ENCODE measurements at places on chromosomes 2 and 18.

- peak; percentile 87 for DNase-seq
These were observed 77.3 kb downstream of the CLIP4 start for GRCh38 chr2:29192526-29192925.

GRCh38 chr18:69580107-69580506 is 179.4 kb downstream of the DOK6 start:
- DNase-seq: peak; percentile 5

- peak; percentile 92 for DNase-seq
These were observed 27.0 kb upstream of the MGAT4A start for GRCh38 chr2:98757904-98758421.

DNA sequence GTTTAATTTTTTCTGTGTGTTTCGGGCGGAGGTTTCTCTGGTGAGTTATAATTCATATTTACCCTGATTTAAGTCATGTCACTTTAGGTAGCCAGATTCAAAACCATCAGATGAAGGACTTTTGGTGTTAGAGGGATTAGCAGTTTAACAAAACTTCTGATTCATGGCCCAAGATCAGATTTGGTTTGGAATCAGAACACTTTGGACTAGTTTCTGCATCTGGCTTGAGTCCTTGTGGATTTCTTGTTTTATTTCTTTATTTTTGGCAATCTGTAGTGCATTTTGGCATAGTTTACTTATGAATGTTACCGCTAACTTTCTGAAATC is 3.5 kb downstream of the NEDD4L start:
- DNase-seq: no peak

DNA sequence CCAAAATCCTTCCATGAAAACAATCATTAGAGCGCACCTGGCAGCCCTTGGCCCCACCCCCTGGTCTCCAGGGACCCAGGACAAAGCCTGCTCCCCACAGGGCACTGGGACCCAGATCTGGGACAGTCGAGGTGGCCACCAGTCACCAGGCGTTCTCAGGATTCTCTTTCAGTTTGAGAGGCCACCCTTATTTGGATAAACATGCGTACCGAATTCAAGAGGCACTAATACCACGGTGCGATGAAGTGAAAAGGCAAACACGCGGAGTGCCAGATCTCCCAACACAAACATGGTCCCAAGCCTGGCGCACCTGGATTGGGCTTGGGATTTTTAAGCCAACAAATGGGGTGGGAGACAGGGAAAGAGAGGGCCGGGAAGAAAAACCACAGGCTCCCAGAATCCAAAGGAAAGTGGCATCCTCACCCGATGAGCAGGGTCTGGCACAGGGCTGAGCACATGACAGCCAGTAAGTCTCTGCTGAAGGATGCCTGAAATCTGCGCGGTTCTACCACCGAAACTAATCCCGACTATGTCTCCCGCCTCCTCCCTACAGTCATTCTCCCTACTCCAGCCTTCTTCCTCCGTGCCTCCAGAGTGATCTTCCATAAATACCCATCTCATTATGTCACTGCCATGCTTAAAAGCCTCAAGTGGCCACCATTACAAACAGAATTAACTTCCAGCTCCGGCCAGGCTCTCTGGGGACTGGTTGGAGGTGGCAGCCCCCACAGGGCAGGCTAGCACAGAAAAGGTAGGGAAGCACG is 60.9 kb upstream of the KLHL29 start:
- DNase-seq: no peak

DNA sequence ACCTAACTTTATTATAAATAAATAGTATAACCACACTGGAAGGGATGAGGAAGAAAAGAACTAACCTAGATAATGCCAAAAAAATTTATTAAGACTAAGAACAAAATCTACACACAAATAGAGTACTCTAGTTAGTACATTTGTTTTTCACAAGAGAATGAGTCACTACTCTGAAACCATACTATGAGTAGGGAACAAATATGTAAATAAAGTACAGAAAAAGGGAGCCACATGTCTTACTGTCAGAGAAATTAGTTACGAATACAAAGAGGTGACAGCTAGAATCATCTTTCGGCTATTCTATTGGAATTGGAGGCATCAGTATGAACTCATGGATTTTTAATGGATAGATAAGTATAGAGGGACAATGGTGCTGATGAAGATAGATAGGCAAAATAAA is 150.5 kb downstream of the COPS8 start:
- peak; percentile 41 for DNase-seq

DNA sequence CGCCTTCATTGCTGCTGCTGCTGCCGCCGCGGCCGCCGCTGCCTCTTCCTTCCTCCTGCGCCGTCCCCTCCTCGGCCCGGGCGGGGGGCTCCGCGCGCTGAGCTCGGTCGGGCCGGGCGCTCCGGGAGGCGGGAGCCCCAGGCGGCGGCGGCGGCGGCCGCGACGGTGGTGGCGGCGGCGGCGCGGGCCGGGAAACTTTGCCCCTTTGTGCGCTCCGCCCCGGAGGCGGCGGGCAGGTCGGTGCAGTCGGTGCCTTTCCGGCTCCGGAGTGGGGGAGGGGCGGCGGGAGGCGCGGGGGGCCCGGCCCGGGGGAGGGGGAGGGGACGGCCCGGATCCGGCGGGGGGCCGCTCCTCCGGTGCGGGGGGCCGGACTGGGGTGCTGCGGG is 205 bp downstream of the TET3 start:
- no peak for DNase-seq

GRCh38 chr2:71671203-71671854 is 218.0 kb downstream of the DYSF start:
- no peak for DNase-seq

- peak; percentile 97 for DNase-seq
These were observed 144.3 kb upstream of the PELI1 start for GRCh38 chr2:64288321-64289193.

DNA sequence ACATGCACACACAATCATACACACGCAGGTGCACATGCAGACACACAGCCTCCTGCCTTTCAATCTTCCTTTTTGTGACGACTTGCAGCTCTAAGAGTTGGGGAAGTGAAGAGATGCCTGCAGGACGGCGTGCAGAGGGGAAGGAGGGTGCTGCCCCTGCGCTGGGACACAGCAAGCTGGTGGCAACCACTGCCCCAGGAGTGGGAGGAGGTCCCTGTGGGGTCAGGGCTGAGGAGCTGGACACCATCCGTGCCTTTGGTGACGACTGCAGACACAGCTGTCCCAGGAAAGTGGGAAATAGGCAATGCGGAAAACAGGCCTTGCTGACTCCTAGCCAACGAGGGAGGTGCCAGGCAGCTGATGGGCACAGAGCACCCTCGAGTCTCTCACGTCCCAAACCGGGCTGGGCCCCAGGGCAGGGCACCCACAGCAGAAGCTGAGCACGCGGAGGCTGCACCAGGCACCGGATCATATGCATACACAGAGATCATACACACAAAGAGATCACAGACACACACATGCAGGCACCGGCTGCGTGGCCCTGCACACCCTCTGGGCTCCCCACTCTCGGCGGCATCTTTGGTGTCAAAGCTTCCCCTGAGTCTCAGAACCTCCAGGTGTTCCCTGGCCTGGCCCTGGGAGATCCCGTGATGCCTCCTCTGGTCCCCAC is 146.1 kb downstream of the PXDN start:
- DNase-seq: no peak

DNA sequence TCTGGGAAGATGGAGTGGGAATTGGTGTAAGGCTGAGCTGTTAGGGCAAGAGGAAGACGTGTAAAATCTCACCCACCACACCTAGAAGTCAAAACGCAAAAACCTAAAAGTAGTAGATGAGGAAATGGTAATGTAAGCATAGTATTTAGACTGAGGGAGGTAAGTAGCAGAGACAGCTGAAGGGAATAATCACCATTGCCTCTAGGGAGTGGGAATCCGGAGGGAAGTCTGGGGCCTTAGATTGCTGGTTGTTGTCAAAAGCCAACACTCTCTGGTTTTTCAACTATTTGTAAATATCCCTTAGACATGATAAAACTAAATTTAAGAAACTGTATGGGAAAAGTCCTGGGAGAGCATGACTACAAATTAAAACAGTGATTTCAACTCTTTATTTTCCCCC is 28.7 kb upstream of the MYCN start:
- DNase-seq: no peak

GRCh38 chr2:30230497-30231211 is 680 bp upstream of the LBH start:
- peak; percentile 69 for DNase-seq

DNA sequence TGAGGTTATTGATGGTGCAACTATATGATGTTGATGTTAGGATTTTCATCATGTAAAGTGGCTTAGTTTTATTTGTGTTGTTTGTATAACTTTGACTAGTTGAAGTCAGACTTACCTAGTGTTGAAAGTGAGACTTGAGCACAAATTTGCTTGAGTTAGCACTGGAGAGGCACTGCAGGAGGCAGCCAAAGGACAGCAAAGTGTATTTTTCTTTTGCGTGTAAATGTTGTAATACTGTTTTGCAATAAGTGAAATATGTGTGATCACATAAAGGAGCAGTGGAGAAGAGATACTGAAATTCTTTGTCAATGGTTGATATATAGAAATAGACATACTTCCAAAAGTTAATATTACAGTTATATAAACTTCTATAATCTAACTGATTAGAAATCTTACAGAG is 332.0 kb upstream of the RAB12 start:
- no peak for DNase-seq

DNA sequence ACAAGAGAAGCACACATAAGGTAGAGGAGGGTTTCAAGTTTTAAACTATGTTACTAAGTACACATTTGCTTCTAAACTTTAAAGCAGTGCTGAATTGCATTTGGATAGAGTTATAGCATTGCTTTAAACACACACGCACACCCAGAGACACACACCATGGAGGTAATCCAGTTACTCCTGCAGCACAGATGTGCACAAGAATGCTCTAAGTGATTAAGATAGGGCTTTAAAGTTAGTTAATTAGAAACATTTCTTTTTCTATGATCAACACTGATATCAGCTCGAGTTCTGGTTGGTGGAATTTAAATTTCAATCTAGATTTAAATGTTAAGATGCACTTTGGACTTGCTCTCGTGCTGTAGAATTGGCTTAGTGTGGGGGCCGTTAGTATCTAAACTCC is 492.3 kb downstream of the ZEB2 start:
- no peak for DNase-seq

- no peak for DNase-seq
These were observed 8.9 kb downstream of the STAM2 start for GRCh38 chr2:152166633-152167032.

- no peak for DNase-seq
These were observed 8.8 kb upstream of the POLI start for GRCh38 chr18:54260396-54261072.

DNA sequence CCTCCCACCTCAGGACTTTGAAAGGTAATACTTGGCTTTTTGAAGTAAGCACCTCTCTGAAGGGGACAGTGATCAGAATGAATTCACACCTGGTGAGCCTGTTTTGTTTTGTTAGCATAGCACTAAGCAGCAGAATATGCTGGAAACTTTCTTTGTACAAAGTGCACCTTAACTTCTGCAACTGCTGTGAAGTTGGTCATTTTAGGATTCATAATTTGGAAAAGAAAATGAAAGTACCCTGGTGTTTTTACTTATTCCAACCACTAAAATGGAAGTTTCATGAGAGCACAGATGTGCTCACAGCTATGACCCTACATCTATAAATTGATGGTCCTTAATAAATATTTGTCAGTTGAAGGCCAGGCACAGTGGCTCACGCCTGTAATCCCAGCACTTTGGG is 257.8 kb upstream of the STON1 start:
- no peak for DNase-seq

- no peak for DNase-seq
These were observed 6.3 kb downstream of the B3GNT2 start for GRCh38 chr2:62202019-62202722.

- no peak for DNase-seq
These were observed 92.4 kb downstream of the TRABD2A start for GRCh38 chr2:84788498-84788897.

- no peak for DNase-seq
These were observed 43.6 kb upstream of the PTMA start for GRCh38 chr2:231664727-231665126.

GRCh38 chr2:49296107-49296867 is 142.0 kb upstream of the FSHR start:
- DNase-seq: no peak

GRCh38 chr18:27211569-27211968 is 26.5 kb upstream of the CHST9 start:
- no peak for DNase-seq

- no peak for DNase-seq
These were observed 84.4 kb downstream of the PTGR3 start for GRCh38 chr18:75124551-75124950.

DNA sequence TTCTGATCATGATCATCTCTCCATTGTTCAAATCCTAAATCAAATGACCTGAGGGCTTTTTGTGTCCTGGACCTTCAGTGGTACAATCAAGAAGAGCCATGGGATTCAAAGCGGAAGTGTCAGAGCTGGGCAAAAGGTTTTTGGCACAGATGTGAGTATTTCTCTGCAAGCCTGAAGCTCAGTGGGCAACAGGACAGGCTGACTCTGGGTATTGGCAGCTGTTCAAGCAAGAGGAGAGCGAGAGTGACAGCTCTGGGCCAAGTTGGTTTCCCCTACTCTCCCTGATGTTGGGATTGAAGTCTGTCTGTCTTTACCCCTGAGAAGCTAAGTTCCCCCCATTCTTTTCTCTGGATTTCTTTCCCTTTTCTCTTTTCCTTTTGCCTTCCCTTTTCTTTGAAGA is 33.3 kb downstream of the DSEL start:
- DNase-seq: no peak

GRCh38 chr2:139080244-139080643 is 300.1 kb upstream of the NXPH2 start:
- peak; percentile 66 for DNase-seq

DNA sequence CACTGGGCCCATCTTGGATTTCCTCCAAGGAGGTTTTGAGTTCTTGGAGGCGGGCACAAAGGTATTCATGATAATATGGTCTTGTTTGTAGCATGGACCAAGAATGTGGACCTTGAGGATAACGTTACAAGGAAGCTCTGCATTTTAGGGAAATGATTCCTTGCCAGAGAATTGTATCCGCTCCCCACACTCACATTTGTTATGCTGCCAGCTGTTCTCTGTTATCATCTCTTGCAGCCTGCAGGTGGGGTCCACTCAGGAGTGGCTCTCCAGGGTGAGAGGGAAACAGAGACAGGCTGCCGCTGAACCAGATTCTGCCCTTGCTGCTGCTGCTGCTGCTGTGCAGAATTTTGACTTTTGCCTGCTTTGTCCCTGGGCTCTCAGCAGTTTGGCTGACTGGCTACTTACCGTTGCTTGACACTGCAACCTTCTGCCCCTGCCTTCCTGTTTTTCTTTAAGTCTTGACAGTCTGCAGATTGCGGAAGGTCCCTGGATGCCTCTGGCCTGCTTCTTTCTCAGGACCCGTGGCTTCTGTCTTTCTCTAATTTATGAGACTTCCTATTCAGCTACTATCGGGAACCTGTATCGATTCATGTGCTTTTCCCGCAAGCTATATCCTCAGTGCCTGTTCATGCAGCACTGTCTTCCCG is 122.3 kb upstream of the DOCK10 start:
- peak; percentile 31 for DNase-seq

- no peak for DNase-seq
These were observed 73.1 kb downstream of the INPP5D start for GRCh38 chr2:233133239-233133638.

- DNase-seq: no peak
These were observed 70.5 kb upstream of the POMC start for GRCh38 chr2:25238920-25239319.
